ENCODE measurements at places on chromosomes 7 and 10.
A peak's percentile ranks its signal among the peaks of the same experiment; 100 is the strongest.

GRCh38 chr7:116570306-116570705, 45.5 kb downstream of the CAV1 start:
- DNase-seq: no peak

DNA sequence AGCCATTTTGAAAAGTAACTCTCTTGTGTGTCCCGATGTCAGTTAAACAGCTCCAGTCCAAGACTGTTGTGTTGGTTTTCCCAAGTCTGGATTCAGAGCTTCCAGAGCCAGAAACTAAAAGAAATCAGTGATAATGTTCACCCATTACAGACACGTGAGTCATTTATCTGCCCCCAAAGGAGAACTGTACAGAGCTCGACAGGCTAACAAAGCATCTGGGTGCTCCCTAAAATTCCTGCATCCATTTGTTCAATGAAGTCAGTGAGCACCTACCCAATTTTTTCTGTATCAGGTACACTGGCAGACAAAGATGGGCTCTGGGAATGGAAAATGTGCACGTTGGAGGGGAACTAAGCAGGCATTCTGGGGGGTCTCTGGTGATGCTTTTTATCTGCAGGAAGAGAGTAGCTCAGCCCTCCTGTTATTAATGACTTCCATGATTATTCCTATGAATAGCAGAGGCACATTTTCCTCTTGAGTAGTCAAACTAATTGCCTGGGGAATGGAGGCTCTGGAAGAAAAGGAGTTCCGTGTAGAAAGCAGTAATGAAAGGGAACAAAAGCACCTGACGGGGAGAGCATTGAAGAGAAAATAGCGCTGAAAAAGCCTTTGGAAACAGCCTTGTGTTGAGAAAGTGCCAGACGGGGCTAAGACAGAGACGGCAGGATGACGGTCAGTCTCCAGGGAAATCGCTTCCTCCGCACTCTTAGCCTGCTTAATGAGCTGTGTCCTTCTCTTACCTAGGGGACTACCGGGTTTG, 75.3 kb downstream of the GAD2 start:
- DNase-seq: no peak

DNA sequence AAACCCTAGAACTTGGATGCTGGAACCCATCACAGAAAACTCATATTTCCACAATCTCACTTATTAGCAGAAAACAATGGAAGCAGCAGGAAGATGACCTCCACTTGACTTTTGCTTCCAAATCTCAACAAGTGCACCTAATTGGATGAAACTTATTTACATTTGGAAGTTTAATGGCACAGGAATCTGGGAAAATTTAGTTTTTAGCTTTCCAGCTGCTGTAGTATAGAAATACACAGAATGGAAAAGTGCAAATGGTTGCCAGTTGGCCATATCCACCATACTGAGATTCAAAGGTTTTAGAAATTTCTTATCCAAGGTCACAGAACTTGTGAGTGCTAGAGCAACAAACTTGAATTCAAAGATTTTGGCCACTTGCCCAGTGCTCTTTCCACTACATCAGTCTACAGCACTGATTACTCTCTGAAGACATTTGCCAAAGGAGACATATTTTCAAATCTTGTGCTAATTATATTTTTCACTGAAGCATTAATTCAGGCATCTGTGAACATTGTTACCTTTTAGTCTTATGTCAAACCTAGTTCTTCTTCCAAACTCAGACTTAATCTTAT, 9.3 kb upstream of the AHR start:
- no peak for DNase-seq

DNA sequence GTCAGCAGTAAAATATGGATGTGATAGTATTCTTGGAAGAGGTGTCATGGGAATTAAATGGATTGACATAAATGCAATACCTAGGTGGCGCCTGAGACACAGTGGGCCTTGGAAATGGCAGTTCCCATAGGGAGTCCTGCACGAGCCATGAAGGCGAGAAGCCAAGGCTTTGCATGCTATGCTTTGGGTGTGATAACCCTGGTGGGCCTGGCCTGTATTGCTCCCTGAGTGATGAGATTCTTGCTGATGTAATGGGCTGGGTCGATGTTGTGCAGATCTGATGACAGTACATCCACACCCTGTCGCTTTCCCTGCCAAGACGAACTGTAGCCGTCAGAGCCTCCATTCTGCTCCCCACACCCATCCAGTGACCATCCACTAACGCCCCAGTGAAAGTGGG, 46.4 kb downstream of the CREB5 start:
- DNase-seq: no peak

GRCh38 chr10:54594289-54594688, 206.7 kb downstream of the PCDH15 start:
- no peak for DNase-seq

GRCh38 chr10:113680190-113681111, 739 bp downstream of the CASP7 start:
- peak; percentile 45 for DNase-seq

DNA sequence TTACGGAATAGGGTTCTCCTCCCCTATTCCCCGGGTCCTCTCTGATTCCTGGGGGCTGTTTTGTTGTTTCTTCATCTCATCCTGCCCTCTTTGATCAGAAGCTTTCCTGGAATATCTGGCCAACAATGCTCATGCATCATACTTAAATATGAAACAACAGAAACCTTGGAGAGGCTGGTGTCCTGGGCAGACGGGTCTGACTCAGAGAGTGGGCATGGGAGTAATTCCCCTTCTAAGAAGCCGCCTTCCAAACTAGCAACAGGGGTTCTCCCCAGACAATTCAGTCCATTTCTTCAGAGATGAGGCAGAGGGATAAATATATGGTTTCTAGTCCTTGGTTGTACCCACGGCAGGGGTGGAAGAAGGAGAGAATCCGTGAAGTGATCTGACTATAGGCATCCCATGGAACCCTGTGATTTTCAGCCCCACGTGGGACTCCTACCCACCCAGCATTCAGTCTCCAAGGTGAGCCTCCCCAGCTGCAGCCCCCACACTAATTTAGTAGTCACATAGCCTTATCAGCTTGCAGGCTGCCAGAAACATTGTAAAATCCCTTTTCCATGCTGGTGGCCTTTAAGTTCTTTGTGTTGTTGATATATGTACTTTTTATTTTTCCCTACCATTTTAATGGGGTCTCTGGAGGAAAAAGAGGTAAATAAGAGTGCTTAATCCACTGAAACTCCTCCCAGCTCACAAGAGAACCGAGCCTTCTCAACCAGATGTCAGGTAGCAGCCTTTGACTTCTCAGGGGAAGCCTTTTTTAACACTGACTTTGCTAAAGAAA, 119.2 kb downstream of the SFMBT2 start:
- no peak for DNase-seq

DNA sequence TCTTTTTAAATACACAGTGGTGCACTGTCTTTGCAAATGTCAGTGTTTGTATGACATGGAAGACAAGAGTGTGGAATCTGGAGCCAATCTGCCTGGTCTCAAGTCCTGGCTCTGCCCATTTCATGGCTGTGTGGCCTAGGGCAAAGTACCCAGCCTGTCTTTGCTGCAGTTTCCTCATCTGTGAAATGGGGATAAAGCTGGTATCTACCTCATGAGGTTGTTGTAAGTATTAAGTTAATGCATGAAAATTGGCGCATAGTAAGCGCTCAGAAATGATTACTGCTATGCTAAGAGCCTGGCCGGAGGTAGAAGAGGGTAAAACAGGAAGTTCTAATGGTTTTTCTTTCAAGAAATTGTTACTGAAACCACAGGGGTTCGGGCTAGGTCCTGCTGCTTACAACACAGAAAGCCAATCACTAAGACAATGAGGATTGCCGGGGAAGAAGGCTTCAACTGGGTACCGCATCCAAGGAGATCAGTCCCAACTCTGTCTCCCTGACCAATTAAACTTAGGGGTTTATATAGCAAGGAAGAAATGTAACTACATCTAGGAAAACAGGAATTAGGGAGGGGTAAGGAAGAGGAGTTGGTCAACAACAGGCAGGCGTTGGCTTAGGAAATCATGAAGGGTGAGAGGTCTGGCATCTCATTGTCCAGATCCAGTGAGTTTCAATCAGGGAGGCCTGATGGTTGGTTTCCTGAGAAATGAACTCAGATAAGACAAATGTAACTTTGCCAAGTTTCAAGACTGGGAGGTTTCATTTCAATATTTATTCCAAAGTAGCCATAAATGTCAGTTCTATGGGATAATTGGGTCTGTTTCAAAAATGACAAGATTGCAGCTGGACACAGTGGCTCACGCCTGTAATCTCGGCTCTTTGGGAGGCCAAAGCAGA, 57.0 kb downstream of the CHST3 start:
- no peak for DNase-seq

GRCh38 chr10:116464257-116464656, 36.6 kb downstream of the PNLIPRP3 start:
- no peak for DNase-seq

DNA sequence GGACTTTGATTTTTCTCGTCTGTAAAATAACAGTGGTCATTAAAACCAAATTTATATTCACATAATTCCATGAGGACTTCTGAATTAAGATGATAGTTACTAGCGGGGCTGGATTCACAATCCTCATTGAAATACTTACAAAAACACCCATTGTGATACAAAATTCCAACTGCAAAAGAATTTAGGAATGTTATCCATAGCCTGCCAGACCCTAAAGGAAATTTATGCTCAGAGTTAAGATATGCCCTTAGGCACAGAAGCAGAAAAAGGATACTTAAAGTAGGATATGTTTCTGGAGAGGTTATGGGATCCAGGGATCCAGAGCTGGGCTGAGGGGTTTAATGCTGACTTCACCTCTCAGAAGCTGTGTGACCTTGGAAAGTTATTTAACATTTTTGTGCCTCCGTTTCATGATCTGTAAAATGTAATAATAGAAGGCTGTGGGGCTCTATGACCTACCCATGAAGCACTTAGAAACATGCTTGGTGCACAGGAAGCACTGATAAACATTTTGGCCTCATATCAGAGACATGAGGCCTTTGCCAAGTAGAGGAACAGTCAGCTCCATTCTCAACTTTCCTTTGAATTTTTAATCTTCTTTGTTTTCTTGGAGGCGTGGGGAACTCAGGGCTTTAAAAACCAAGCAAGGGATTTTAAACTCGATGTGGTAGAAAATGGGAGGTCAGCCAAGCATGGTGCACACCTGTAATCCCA, 744.7 kb downstream of the KCNMA1 start:
- DNase-seq: no peak

DNA sequence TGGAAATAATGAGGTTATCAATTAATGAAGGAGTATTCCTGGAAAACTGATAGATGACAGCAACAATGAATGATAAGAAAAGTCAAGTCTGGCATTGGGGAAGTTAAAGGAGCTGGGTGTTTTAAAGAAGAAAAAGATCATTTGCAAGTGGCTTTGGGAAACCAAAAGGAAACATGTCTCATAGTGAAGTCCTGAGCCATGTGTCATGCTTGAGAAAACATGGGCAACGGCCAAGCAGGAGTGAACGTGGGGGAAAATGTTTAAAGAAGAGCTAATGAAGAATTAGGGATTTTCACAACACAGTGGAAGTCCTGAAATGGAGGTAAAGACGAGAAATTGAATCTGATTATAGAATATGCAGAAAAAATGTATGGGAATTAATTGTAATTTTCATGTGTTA, 1383.2 kb upstream of the CELF2 start:
- no peak for DNase-seq

- no peak for DNase-seq
Observed at GRCh38 chr7:102044984-102045673, 227.7 kb downstream of the CUX1 start.

DNA sequence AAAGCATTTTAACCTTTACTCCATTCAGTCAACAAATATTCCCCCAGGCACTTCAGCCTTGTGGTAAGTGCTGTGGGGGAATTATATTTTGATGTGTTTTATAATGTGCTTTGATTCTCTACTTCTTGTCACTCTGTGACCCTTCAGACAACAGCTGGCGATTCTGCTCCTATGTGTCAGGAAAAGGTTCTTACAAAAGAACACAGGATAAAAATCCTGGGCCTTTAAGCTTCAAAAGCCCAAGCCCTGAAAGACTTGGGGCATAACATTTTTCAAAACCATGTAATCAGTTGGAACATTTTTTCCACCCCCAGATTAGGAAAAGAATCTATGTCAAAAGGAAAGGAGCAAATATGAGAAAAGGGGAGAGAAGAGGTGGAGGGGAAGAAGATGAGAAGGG, 37.8 kb upstream of the LRRC17 start:
- no peak for DNase-seq

- DNase-seq: no peak
Observed at GRCh38 chr10:71228875-71229675, 16.7 kb downstream of the UNC5B start.

- no peak for DNase-seq
Observed at GRCh38 chr10:132669208-132669861, 116.6 kb downstream of the NKX6-2 start.

- no peak for DNase-seq
Observed at GRCh38 chr10:86084585-86084984, 282.0 kb downstream of the GRID1 start.

- no peak for DNase-seq
Observed at GRCh38 chr7:101728128-101728527, 89.3 kb upstream of the CUX1 start.

GRCh38 chr10:65993451-65993850, 932.4 kb upstream of the LRRTM3 start:
- DNase-seq: no peak
